ENCODE measurements at places on chromosomes 11 and 22. TPM values are rescaled to one million over a fixed set of nuclear protein-coding genes. Genes with fewer than 3 reads are reported as not detected.

PLAAT2 gene
- polyA plus RNA-seq: not detected

FOLH1 gene
- 0.15 TPM for polyA plus RNA-seq

FOSL1 gene
- 2.2 TPM for polyA plus RNA-seq

SGSM1 gene
- 1.6 TPM for polyA plus RNA-seq

OR52I2 gene
- not detected for polyA plus RNA-seq

GRCh38 chr11:134511255-134511654 lies 99.2 kb upstream of the B3GAT1 start:
- no peaks in the 10 kb centered on the region for H3K36me3 ChIP-seq
- H3K27me3 ChIP-seq: no peaks in the 10 kb centered on the region
- no peak overlapping the region for H3K27ac ChIP-seq
- no peak for DNase-seq
- H3K4me1 ChIP-seq: no peaks in the 10 kb centered on the region
- H3K4me3 ChIP-seq: no peak overlapping the region

GRCh38 chr11:105783216-105783615 lies 173.3 kb downstream of the GRIA4 start:
- DNase-seq: no peak
- H3K27ac ChIP-seq: no peak overlapping the region
- no peaks in the 10 kb centered on the region for H3K27me3 ChIP-seq
- no peaks in the 10 kb centered on the region for H3K4me1 ChIP-seq
- H3K4me3 ChIP-seq: no peak overlapping the region

GRCh38 chr22:20571531-20572007 lies 64.2 kb downstream of the MED15 start:
- peak; percentile 54 for DNase-seq
- H3K27me3 ChIP-seq: no peaks in the 10 kb centered on the region
- peaks cover 10% of the 10 kb centered on the region for H3K4me1 ChIP-seq
- no peak overlapping the region for H3K4me3 ChIP-seq

DNA sequence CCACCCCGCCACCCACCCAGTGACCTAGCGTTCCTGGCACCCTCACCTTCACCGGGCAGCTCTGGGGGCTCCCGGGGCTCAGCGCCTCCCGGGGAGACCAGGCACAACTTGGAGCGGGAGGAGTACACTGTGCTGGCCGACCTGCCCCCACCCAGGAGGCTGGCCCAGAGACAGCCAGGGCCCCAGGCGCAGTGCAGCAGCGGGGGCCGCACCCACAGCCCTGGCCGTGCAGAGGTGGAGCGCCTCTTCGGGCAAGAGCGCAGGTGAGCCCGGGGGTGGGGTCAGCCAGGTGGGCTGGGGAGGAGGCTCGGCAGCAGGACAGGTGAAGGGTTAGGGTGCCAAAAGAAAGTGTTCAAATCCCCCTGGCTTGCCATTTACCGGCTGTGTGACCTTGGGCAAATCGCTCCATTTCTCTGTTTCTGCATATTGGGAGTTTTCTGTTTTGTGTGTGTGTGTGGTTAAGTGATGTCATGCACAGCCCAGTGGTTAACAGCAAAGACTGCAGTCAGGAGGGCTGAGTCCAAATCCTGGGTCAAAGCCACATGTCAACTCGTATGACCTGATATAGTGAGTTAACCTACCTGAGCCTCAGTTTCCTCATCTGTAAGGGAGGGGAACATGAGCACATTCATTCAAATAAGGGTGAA lies 29.5 kb downstream of the TRIOBP start:
- H3K27ac ChIP-seq: no peak overlapping the region
- peaks cover 17% of the 10 kb centered on the region for H3K4me1 ChIP-seq
- no peak overlapping the region for H3K4me3 ChIP-seq
- H3K27me3 ChIP-seq: no peaks in the 10 kb centered on the region

GRCh38 chr11:33933602-33934001 lies 41.7 kb upstream of the LMO2 start:
- no peaks in the 10 kb centered on the region for H3K36me3 ChIP-seq
- no peak overlapping the region for H3K4me3 ChIP-seq
- H3K27ac ChIP-seq: no peak overlapping the region
- H3K27me3 ChIP-seq: no peaks in the 10 kb centered on the region
- H3K4me1 ChIP-seq: no peaks in the 10 kb centered on the region

- H3K27me3 ChIP-seq: no peaks in the 10 kb centered on the region
- H3K4me3 ChIP-seq: no peak overlapping the region
- no peaks in the 10 kb centered on the region for H3K36me3 ChIP-seq
- H3K27ac ChIP-seq: no peak overlapping the region
- no peaks in the 10 kb centered on the region for H3K4me1 ChIP-seq
These were observed 55.2 kb downstream of the NECTIN1 start for GRCh38 chr11:119673759-119674336.

DNA sequence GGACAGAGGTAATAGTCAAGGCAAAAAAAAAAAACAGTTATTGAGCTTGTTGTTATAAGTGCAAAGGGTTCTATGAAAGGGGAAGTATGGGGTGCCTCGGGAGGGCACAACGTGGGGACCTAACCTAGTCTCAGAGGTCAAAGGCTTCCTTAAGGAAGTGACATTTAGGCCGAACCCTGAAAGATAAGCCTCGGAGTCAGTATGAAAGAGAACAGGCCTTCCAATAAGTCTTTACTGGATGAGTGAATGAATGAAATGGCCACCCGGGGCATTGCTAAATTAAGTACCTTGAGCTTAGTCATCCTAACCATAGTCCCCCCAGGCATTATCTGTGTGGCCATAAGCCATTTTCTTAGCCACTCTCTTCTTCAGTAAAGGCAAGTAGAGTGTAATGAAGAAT lies 19.7 kb downstream of the FLI1 start:
- no peak overlapping the region for H3K4me3 ChIP-seq
- no peaks in the 10 kb centered on the region for H3K36me3 ChIP-seq
- H3K27me3 ChIP-seq: no peaks in the 10 kb centered on the region
- H3K27ac ChIP-seq: no peak overlapping the region
- peaks cover 9% of the 10 kb centered on the region for H3K4me1 ChIP-seq
- no peak for DNase-seq

DNA sequence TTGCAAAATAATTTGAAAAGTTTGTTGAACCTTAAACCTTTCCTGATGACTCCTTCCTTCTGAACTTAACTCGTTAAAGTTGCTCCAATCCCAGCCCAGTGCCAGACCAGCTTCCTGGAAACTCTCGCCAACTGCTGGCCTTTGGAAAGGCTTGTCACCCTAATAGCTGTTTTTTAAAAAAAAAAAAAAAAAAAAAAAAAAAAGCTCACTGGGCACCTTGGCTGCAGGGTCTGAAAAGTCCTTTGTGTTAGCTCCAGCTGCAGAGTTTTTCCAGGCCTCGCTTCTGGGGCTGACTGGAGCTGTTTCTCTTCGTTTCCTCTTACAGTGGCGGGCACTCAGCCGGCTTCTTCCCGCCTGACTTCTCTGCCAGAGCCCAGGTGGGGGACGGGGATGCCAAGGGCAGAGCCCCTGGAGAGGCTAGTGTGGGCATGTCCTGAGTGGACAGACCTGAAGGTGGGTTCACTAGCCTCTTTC lies 25.1 kb downstream of the KCNQ1OT1 start:
- DNase-seq: no peak
- H3K27me3 ChIP-seq: no peaks in the 10 kb centered on the region
- no peak overlapping the region for H3K4me3 ChIP-seq
- H3K36me3 ChIP-seq: no peaks in the 10 kb centered on the region

- no peaks in the 10 kb centered on the region for H3K36me3 ChIP-seq
- no peak overlapping the region for H3K4me3 ChIP-seq
- no peak for DNase-seq
- H3K27me3 ChIP-seq: no peaks in the 10 kb centered on the region
- no peaks in the 10 kb centered on the region for H3K4me1 ChIP-seq
These were observed 280.7 kb upstream of the RAG2 start for GRCh38 chr11:36878737-36879136.

- no peak overlapping the region for H3K27ac ChIP-seq
- no peak for DNase-seq
- H3K36me3 ChIP-seq: no peaks in the 10 kb centered on the region
- H3K27me3 ChIP-seq: no peaks in the 10 kb centered on the region
- H3K4me3 ChIP-seq: no peak overlapping the region
- H3K4me1 ChIP-seq: no peaks in the 10 kb centered on the region
These were observed 333.4 kb upstream of the B3GAT1 start for GRCh38 chr11:134745456-134745855.

DNA sequence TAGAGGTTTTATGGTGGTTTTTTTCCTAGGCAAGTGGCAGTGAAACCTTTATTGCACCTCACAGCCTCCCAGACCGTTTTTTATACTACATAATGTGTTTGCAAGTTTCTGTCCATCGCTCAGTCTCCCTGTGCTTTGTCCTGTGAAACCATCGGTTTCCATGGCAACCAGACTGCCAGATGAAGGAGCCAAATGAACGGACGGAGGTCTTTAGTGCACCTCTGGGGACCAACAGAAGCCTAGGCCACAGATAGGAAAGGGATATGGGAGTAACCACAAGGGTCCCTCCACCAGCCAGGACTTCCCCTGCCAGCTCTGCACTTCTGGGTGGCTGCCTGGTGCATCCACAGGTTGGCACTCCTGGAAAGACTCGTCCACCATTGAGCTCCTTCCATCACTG lies 165.0 kb downstream of the CHST1 start:
- no peak overlapping the region for H3K27ac ChIP-seq
- H3K4me1 ChIP-seq: no peaks in the 10 kb centered on the region
- DNase-seq: no peak
- H3K4me3 ChIP-seq: no peak overlapping the region
- H3K36me3 ChIP-seq: no peaks in the 10 kb centered on the region

GRCh38 chr22:45192701-45193187 lies 29.0 kb downstream of the NUP50 start:
- H3K36me3 ChIP-seq: peaks cover 12% of the 10 kb centered on the region
- no peaks in the 10 kb centered on the region for H3K27me3 ChIP-seq
- DNase-seq: no peak
- no peaks in the 10 kb centered on the region for H3K4me1 ChIP-seq
- no peak overlapping the region for H3K4me3 ChIP-seq

- peaks cover 6% of the 10 kb centered on the region for H3K4me1 ChIP-seq
- DNase-seq: peak; percentile 82
- peak within 1 kb of the TSS; percentile 99 for H3K4me3 ChIP-seq
- peak within 1 kb of the TSS; percentile 46 for H3K27ac ChIP-seq
- H3K36me3 ChIP-seq: no peaks in the 10 kb centered on the region
- no peaks in the 10 kb centered on the region for H3K27me3 ChIP-seq
These were observed at the start of gene TOP3B for GRCh38 chr22:21982338-21982965. TSS of gene TOP3B (minus strand) at chr22:21982787. CDS start at chr22:21975709, 7,078 bp downstream.

DNA sequence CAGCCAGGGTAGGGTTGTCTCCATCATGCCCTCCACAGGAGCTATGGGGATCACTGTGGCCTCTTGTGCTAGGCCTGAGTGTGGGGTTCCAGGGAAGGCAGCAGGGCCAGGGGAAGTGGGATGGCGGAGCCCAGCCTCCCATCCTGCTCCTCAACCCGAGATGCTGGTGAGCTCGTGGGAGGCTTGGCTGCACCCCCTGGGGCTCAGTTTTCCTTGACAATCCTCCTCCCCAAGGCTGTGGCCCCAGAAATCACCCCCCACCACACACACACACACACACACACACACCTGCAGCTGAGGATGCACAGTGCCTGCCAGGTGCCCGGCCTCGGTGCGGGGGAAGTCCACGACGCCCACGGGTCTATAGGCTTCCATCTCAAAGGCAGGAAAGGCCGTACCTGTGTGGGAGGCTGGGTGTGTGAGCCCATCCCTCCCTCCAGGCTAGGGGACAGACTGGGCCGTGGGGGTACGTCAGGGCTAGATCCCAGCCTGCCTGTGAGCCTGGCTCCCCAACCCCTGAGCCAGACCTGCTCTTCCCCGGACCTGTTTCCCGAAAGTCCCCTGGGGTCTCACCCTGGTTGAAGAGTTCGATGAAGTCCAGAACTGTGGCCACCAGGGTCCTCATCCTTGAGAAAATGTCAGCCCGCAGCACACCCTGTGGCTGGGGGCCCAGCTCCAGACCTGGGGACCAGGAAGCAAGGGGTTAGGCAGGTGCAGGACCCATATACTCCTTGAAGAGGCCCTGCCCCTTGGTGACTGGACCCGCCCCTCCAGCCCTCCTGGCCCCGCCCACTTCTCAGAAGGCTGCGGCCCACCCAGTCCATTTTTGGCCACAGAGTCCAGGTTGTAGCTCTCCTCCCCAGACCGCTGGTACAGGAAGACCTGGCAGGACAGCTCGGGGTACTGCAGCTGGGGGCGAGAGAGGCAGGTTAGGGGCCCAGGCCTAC lies 5.2 kb upstream of the TBX10 start:
- H3K4me1 ChIP-seq: peaks cover 27% of the 10 kb centered on the region
- DNase-seq: no peak
- no peaks in the 10 kb centered on the region for H3K36me3 ChIP-seq
- no peak overlapping the region for H3K4me3 ChIP-seq
- H3K27me3 ChIP-seq: no peaks in the 10 kb centered on the region
- peak overlapping the region; percentile 78 for H3K27ac ChIP-seq

GRCh38 chr11:102188488-102188887 lies 78.2 kb downstream of the YAP1 start:
- DNase-seq: no peak
- no peak overlapping the region for H3K27ac ChIP-seq
- H3K27me3 ChIP-seq: no peaks in the 10 kb centered on the region
- peaks cover 6% of the 10 kb centered on the region for H3K4me1 ChIP-seq
- H3K36me3 ChIP-seq: no peaks in the 10 kb centered on the region
- no peak overlapping the region for H3K4me3 ChIP-seq

DNA sequence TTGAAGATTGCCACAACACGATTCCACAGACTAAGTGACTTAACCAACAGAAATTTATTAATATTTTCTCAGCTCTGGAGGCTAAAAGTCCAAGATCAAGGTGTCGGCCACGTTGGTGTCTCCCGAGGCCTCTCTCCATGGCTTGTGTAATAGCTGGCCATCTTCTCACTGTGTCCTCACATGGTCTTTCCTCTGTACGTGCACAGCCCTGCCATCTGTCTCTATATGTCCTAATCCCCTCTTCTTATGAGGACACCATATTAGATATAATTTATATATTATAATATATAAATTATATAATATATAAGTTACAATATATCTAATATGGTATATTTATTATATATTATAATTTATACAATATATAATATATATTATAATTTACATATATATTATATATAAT lies 25.1 kb upstream of the SCGB1A1 start:
- H3K4me3 ChIP-seq: no peak overlapping the region
- H3K4me1 ChIP-seq: no peaks in the 10 kb centered on the region
- H3K27me3 ChIP-seq: no peaks in the 10 kb centered on the region
- DNase-seq: no peak
- no peak overlapping the region for H3K27ac ChIP-seq
- H3K36me3 ChIP-seq: no peaks in the 10 kb centered on the region

DNA sequence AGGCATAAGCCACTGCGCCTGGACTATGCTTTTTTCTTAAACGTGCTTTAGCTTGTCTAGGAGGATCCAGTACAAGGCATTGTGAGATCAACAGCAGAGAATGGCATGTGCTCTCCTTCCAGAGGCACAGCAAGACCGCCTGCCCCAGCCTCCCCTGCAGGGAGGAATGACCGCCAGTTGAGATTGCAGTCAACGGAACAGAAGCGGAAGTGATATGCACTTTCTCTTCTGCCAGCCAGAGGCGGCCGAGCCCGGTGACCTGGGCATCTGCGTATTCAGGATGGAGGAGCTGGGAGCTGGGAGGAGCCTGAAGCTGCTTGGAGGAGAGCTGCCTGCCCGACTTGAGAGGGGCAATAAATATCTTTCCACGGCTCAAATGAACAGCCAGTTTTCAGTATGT lies 243.0 kb downstream of the CTTN start:
- DNase-seq: no peak
- no peaks in the 10 kb centered on the region for H3K4me1 ChIP-seq
- no peaks in the 10 kb centered on the region for H3K36me3 ChIP-seq
